Activated T-cell treated with anti-CD3 and anti-CD28 coated beads, Interleukin-2, amount 50 U/mL, for 48 hours (primary cell): ENCODE measurements at places on chromosomes 16 and 17.
A peak's percentile ranks its signal among the peaks of the same experiment; 100 is the strongest.

DNA sequence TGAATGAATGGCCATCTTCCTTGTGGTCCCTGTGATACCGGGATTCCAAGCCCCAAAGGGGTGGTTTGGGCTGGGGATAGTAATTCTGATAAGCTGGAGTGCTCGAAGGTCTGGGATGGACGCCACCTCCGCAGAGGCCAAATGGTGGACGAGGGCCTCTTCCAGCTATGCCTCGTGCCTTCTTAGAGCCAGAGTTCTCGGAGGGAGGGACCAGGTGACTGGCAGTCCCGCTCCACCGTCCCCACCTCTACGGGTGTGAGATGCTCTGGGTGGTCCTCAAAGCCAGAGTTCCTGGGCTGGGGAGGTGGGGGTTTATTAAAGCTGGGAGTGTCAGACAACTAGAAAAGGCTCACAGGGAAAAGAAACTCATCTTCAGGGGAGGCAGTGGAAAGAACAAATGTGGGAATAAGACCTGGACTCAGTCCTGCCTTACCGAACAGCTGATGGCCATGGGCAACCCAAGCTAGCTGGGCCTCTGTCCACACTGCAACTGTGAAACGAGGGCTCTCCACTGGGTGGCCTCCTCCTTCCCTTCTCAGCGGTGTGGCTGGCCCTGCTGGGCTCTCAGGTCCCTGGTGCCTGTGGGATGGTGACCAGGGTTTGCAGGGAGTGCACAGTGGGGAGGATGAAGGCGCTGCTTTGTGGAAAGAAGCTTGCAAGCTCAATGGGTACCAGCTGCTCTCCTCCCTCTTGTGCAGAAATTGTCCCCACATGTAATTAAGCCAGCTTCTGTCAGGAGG is 75.2 kb downstream of the N4BP1 start:
- no peak for DNase-seq

GRCh38 chr16:58152246-58152868 is 23.2 kb upstream of the CFAP20 start:
- no peak for DNase-seq

DNA sequence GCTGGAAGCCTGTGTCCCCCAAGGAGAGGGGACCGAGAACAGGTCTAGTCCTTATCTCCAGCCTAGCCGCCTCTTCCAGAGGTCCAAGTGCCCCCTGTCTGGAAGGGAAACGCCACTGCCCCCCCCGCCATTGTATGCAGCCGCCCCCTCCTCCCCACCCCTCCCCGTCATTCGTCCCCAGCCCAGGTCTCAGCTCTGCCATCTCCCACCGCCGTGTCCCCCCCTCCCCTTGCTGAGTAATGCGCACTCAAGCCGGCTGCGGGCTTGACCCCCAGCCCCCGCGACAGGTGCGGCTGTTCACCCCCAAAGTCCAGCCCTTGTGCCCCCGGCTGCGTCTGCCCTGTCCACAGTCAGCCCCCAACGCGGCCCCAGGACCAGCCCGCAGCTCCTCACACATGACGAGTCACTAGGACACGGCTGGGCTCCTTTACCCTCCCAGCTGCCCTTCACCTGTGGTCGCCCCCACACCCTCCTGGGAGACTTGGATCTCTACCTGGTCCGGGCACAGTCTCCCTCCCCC is 622 bp downstream of the GPRC5B start:
- DNase-seq: no peak

GRCh38 chr17:81821603-81822311 is 11.3 kb downstream of the MCRIP1 start:
- DNase-seq: peak; percentile 50

GRCh38 chr16:27429330-27429871 is 27.4 kb downstream of the IL21R start:
- DNase-seq: peak; percentile 21

- DNase-seq: no peak
Measured at GRCh38 chr17:49916854-49917515, 52.0 kb upstream of the DLX4 start.

DNA sequence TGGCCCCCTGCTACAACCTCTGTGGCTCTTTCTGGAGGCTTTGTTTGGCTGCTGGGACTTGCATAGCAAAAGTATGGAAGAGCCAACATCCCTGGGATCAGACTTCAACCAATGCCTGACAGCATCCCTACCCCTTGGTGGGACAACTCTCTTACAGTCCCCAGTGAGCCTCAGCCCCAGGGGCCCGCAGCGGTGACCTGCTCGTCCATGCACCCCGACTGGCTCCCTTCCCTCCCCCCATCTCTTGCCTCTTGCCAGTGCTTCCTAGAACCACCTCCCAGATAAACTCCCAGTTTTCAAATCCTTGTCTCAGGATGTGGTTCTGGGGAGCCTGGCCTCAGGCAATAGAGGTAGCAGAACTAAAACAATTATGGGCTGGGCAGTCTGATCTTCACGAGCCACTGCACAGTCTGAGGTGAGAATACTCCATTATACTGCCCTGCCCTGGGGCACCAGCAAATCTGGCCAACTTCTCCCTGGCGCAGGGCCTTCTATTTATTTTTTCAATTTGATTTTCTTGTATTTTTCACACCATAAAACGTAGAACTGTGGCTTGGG is 86.6 kb upstream of the BRD7 start:
- DNase-seq: no peak

DNA sequence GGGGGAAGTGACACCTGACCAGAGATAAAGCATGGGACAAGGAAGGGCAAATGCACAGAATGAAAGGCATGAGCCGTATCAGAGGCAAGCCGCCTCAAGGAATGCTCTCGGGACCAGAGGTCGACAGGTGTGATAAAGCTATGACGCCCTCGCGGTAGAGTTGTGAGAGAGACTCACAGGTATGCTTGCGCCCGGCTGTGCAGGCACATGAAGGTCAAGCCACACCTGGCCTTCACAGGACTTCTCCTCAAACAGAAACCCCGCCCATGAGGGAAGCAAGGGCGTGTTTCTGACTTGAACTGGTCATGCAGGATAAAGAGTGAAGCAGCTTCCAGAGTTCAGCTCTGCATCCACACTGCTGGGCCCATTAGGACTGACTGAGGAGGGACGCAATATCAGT is 7.8 kb downstream of the NCBP3 start:
- no peak for DNase-seq

DNA sequence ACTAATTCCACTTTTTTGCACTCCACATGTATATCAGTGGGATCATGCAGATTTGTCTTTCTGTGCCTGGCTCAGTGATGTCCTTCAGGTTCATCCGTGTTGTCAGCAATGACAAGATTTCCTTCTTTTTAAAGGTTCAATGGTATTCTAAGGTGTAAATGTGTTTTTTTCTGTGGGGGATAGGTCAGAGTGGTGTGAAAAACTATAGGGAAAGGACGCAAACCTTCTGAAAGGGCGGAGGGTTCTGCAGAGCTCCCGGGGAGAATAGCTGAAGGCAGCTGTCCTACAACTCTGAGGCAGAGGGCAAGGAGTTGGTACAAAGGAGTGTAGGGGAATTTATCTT is 21.9 kb upstream of the CSNK1D start:
- no peak for DNase-seq

- DNase-seq: no peak
Measured at GRCh38 chr17:979212-979538, 401 bp downstream of the NXN start.
